ENCODE measurements at places on chromosomes 16 and 17.

DNA sequence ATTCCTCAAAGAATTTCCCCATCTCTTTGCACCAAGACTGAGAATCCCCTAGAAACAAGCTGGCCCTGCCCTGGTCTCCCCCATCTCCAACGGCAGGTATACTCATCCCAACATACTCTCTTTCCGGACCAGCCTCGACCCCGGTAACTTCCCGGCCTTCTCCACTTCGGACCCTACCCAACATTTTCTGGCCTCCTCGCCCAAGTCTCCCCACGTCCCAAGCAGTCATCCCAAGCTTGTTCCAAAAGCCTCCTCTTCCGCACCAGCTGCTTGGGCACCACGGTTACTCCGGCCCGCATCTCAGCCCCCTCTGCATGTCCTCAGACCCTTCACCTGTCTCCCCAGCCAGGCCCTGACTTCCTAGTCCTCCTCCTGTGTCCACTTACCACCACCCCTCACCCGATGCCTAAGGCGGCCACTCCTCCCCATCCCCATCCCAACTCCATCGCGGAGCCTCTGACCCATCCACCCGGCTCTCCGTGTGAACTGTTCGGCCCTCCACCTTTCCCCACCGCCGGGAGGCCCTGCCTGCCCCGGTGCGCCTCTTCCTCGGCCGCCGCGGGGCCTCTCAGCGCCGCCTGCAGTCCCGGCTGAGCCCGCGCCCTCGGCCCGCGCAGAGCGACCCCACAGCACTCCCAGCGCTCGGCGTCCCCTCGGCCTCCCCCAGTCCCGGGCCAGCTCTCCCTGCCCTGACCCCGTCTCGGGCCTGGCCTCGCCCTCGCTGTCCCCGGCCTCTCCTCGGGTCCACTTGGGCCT, 994 bp downstream of the PITPNA start:
- no peak for DNase-seq

DNA sequence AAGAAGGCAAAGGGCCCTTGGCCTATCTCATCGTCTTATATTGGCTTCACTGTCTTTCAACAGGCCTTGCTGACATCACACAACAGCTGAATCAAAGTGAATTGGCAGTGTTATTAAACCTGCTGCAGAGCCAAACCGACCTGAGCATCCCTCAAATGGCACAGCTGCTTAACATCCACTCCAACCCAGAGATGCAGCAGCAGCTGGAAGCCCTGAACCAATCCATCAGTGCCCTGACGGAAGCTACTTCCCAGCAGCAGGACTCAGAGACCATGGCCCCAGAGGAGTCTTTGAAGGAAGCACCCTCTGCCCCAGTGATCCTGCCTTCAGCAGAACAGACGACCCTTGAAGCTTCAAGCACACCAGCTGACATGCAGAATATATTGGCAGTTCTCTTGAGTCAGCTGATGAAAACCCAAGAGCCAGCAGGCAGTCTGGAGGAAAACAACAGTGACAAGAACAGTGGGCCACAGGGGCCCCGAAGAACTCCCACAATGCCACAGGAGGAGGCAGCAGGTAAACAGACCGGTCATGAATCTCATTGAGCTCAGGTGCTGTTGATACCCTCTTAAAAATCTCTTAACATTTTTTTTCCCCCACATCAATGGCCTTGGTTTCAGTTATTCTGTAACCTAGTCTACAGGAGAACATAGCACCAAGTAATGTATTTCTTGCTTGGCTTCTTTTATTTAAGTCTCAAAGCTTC, 64.7 kb downstream of the CDK12 start:
- DNase-seq, result no peak

- no peak for DNase-seq
Measured at GRCh38 chr17:41406205-41406604, 8.8 kb upstream of the KRT31 start.

- no peak for DNase-seq
Measured at GRCh38 chr17:39000021-39000601, 32.9 kb upstream of the FBXO47 start.

GRCh38 chr17:63780507-63780906, 6.5 kb downstream of the DDX42 start:
- DNase-seq, result no peak

- no peak for DNase-seq
Measured at GRCh38 chr16:1072526-1073261, at the start of gene SSTR5. SSTR5 (plus strand) TSS chr16:1072747; CDS start chr16:1078869, 6,122 bp downstream.

All from GM04503 (cell line).